NCI-H1105 (cell line): ENCODE measurements at places on chromosomes 7 and 10.

GRCh38 chr10:32308027-32308603, 38.8 kb downstream of the EPC1 start:
- DNase-seq, result no peak

- DNase-seq, result no peak
Measured at GRCh38 chr7:115471891-115472290, 550.0 kb downstream of the MDFIC start.

DNA sequence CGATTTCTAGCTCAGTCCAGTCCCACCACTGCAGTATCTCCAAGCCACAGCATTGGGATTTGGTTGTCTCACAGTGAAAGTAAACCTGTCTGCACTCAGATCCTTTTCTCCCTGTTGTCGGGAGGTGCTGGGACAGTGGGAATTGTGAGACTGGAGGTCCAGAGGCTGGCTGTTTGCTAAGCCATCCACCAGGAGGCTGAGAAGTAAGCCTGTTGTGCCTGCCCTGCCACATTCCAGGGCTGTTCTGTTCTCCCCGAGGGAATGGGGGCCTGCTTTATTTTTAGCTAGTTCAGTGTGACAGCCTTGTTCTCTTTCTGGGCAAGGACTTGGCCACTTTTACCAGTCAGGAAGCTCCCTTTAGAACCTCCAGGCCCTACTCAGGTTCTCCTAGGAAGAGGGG, 54.9 kb downstream of the HK1 start:
- no peak for DNase-seq

DNA sequence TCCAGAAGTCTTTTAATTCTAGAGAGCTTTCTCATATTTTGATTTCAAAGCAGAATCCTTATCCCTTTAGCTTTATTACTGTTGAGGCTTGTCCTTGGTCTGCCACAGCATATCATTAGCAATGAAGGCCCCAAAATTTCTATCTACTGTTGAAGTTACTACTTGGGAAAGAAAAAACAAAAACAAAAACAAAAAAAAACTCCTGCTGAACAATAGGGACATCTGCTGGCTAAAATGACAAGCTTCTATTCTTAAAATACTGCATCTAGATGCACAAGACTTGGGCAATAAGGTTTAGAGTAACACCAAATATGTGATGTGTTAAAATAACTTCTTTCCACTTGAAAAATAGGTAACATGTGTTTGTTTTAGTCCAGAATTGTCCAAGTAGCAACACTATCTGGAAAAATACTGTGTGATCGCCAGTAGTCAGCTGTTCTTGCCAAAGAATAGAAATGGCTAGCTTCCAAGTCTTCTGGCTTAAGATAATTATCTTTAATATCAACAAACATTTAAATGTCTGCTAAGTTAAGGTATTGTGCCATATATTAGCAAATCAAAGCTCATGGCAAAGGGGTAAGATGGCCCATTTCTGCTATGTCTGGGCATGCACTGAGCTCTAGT, 3.8 kb upstream of the DMTF1 start:
- DNase-seq, result peak; percentile 21

GRCh38 chr10:95756809-95757684, 1.1 kb downstream of the ENTPD1 start:
- no peak for DNase-seq

DNA sequence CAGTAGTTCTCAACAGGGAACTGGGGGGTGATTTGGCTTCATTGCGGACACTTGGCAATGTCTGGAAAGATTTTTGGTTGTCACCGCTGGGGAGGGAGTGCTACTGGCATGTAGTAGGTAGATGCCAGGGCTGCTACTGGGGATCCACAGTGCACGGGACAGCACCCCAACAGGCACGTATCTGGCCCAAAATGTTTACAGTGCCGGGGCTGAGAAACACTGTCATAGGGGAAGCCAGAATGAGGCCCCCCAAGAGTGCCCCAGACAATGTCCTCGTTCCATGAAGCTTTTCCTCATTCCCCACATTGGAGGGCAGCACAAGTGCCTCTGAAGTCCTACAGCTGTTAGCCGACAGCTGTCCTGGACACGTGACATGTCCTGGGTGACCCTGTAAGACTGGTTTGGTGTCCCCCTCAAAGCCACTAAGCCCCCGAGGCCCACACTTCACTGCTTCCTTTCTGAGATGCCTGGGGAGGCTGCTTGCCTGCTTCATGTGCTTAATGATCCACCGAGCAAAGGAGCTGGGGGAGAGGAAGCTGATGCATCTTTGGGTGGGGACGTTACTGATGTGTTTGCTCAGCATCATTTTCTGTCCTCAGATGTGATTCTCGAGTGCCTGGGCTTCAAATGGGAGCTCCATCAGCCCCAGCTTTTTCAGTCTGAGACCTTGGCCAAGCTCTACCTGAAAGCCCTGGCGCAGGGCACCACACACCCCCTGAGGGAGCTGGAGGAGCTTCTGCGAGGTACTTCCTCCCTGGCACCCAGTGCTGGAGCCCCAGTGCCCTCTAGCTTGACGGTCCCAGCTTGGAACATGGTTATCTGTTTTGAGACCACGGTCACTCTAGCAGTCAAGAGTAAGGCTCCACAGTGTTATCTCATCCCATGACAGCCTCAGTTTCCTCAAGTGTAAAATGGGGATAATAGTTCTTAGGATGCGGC, 14.7 kb downstream of the BTBD16 start:
- DNase-seq, result no peak

DNA sequence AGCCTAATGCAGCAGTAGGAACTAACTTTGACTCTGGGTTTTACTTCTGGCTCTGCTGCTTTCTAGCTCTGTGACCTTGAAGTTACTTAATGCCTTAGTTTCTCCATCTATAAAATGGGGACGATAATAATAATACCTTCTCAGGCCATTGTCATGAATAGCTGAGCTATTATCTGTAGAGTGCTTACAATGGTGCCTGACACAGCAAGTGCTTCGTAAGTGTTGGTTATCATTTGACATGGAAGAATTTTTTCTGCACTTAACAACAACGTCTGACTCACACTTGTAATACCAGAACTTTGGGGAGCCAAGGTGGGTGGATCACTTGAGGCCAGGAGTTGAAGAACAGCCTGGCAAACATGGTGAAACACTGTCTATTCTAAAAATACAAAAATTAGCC, 140.5 kb downstream of the ARL4A start:
- DNase-seq, result no peak

- DNase-seq, result no peak
Measured at GRCh38 chr10:93458821-93459257, 23.3 kb downstream of the MYOF start.

DNA sequence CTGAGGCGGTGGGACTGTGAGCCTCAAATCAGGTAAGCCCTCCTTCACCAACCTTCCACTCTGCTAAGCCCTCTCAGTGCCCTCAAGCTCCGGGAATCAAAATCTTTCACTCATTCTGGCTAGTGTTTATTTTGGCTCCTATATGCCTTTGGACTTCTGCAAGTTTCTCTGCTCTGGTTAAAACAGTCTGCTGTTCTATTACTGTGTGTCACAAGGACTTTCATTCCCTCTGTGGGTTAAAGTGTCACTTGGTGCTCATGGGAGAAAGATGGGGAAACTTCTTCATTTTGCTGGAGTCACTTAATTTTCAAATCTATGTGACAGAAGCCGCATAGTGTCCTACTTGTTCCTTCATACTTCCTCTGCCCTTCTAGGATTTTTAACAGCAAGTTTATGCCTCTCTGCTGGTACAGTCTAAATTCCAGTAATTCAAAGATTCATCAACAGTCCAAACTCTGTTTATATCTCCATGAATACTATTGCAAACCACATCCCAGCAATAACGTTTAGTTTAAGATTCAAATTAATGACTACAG, 61.3 kb downstream of the CD36 start:
- no peak for DNase-seq

- DNase-seq, result no peak
Measured at GRCh38 chr7:127900732-127901685, 130.2 kb downstream of the LRRC4 start.

GRCh38 chr7:92584953-92585352, 5.2 kb downstream of the FAM133B start:
- no peak for DNase-seq

GRCh38 chr10:283916-284356, 148.7 kb downstream of the ZMYND11 start:
- DNase-seq, result no peak

DNA sequence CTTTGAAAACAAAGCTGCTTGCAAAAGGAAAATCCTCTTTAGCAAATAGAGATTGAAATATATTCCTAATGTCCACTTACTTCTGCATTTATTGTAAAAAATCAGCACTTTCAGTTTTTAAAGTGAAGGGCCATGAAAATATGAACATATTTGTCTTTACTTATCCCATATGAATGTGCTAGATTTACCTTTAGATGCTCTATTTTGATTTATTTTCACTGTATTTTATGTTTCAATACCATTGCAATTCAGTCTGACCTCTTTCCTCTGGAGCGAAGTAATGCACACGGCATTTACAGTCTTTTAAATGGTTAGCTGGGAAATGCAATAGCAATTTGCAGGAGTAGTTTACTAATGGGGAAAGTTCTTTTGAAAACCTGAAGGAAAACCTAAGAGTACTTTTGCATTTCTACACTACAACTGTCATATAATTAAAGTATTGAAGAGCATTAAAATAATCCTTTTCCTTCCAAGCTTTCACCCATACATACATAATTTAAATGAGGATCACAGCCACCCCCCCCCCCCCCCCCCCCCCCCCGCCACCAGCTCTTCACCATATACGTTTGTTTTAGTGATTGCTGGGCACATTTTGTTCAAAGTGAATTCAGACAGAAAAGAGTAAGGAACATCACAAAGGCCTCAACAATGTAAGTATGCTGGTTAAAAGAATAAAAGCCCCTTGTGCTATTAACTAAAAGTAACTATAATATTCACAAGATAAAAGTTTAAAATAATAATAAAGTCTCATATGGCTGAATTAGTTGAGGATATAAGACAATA, 3.5 kb downstream of the SKIDA1 start:
- DNase-seq, result no peak

- no peak for DNase-seq
Measured at GRCh38 chr7:71272509-71273490, 140.9 kb downstream of the GALNT17 start.

- no peak for DNase-seq
Measured at GRCh38 chr10:88238615-88238914, 344.6 kb downstream of the RNLS start.

DNA sequence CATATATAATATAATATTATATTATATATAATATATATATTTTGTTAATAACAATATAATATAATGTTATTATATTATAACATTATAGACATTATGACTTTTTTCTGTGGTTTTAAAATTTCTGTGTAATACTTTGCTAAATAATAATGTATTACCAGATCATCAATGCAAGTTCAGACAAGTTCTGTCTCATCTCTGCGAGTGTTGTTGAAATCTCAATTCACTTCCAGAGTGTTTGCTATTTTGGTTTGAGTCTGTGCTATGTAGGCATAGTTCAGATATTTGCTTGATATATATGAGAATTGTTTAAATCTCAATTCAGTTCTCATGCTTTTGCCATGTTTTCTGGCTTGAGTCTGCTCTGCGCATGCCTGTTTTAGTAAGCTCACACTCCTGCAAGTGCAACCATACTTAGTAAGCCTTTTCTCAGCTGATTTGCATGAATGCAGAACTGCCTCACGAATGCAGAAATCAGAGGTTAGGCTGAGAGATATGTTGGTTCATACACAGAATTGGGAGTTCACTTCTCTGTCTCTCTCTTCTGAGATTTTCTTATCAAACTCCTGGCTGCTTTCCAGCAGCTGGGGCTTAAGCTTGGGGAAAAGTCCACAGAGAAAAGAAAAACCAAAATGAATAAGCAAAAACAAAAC, 830.2 kb upstream of the SORCS1 start:
- no peak for DNase-seq

DNA sequence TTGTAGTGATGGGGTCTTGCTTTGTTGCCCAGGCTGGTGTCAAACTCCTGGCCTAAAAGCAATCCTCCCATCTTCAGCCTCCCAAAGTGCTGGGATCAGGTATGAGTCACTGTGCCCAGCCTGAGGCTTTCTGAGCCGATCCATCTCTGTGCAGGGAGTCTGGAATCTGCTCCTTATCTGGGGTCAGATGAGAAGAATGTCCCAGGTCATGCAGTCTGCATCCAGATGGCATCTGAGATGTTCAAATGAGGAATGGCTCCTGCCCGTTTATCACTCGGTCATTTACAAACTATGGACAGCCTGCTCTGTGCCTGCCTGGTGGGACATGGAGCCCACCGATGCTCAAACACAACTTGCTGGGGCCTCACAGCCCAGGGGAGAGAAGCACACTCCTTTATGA, 11.1 kb upstream of the SLC18A3 start:
- no peak for DNase-seq

DNA sequence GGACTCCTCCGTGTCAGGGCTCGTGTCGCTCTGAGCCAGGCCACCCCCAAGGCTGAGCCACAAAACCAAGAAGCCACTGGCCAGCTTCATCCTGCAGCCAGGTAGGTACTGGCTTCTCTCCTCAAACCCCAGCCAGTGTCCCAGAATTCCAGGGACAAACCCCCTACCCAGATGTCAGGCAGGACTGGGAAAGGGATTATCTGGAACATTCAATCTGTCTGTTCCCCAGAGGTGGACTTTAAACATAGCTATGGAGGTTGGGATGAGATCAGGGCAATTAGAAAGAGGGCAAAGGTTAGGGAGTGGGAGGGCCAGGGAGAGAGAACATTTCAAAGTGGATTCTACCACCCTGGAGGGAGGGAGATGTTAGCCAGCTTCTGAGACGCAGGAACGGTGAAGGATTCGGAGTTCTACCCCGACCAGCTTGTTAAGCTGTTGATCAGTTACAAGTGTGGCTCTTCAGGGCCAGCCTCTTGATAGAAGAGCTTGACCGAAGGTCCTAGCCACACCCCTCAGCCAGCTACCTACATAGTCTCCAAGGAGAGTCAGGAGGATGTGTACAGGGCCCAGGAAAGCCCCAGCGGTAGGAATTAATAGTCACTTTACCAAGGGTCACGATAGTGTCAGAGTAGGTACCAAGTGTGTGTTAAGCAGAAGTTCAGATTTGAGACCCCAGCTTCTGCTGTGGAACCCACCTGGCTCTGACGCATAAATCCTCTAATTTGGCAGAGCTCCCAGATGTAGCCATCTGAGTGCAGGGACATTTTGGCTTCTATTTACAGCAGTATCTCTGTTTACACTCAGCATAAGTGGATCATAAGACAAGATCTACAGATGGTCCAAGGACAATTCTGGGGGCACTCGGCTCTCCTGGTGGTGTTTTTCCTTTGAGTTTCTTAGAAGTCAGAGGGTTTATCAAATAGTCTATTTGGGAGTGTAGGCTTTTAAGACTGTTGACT, at the start of gene PLA2G12B:
Gene PLA2G12B (minus strand): TSS at position 211 of the 959 bp plus-strand sequence. CDS start 121 bp downstream, at position 90.
- DNase-seq, result peak; percentile 41
